ENCODE measurements at places on chromosomes 3 and 15. TPM values are rescaled to one million over a fixed set of nuclear protein-coding genes. Genes with fewer than 3 reads are reported as not detected.
A peak's percentile ranks its signal among the peaks of the same experiment; 100 is the strongest.

TM4SF18 gene
- total RNA-seq: 7.4 TPM

- DNase-seq: peak; percentile 32
- no peak overlapping the region for H3K4me3 ChIP-seq
- no peaks in the 10 kb centered on the region for H3K27me3 ChIP-seq
- peaks cover 3% of the 10 kb centered on the region for H3K4me1 ChIP-seq
Observed at GRCh38 chr15:38440353-38441129, 13.4 kb upstream of the FAM98B start.

- H3K4me3 ChIP-seq: no peak overlapping the region
- no peaks in the 10 kb centered on the region for H3K27me3 ChIP-seq
- no peaks in the 10 kb centered on the region for H3K4me1 ChIP-seq
- no peaks in the 10 kb centered on the region for H3K36me3 ChIP-seq
- H3K27ac ChIP-seq: peak overlapping the region; percentile 43
- DNase-seq: no peak
Observed at GRCh38 chr3:153285194-153285641, 123.2 kb downstream of the RAP2B start.

DNA sequence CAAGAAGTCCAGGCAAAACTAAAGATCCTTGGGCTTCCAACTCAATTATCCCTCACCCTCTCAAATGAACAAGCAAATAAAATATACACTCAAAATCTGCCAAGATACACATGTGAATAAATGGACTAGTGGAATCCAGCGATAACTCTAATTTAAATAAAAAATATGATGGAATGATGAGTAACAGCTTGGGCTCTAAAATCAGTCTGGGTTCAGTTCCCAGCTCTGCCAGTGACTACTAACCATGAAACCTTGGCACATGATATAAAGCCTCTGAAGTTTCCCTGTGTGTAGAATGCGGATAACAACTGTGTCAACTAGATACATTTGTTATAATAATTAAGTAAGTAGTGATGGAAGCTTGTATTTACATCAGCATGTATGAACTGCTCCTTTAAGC, 81.3 kb downstream of the CADPS start:
- no peak overlapping the region for H3K27ac ChIP-seq
- no peaks in the 10 kb centered on the region for H3K4me1 ChIP-seq
- no peak overlapping the region for H3K4me3 ChIP-seq
- H3K27me3 ChIP-seq: no peaks in the 10 kb centered on the region

DNA sequence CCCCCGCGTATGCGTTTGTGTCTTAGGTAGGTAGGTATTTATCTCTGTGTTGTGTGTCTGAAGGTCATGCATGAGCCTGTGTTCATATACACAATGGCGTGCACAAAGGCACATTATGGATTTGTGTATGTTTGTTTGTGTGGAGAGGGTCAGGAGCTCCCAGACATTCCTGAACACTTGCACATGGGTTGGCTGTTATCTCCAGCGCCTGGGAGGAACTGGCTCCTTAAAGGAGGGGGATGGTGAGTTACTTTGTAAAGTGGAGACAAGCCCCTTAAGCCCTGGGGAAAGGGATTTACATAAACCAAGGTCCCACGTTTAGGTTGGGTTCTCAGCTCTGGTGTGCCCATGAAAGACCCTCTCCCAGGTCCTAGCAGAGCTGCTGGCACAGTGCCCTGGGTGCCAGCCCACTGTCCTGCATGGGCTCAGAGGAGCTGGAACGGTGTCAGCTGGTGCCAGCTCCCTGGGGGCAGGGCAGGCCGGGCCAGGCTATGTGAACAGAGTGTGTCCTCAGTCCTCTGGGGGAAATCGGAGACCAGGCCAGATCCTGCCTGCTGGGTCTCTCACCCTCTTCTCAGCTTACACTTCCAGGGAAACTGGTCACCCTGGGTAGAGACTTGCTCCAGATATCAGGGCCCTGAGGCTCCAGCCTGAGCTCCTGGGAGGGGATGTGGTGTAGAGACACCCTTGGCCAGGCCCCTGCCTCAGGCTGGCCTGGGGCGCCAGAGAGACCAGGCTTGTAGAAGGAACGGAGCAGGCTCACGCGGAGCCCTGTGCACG, 25.1 kb downstream of the SNX33 start:
- no peaks in the 10 kb centered on the region for H3K27me3 ChIP-seq
- H3K27ac ChIP-seq: peak overlapping the region; percentile 65
- DNase-seq: no peak
- H3K4me1 ChIP-seq: peaks cover 45% of the 10 kb centered on the region

GRCh38 chr3:57160076-57160764, 4.9 kb downstream of the IL17RD start:
- no peak overlapping the region for H3K4me3 ChIP-seq
- peaks cover 7% of the 10 kb centered on the region for H3K27me3 ChIP-seq
- no peaks in the 10 kb centered on the region for H3K36me3 ChIP-seq
- peak overlapping the region; percentile 20 for H3K27ac ChIP-seq
- H3K4me1 ChIP-seq: peaks cover 20% of the 10 kb centered on the region

MUSTN1 gene
- total RNA-seq: 440 TPM

- no peak for DNase-seq
- no peak overlapping the region for H3K4me3 ChIP-seq
- H3K4me1 ChIP-seq: peaks cover 18% of the 10 kb centered on the region
- H3K27ac ChIP-seq: no peak overlapping the region
- no peaks in the 10 kb centered on the region for H3K36me3 ChIP-seq
Observed at GRCh38 chr3:128155616-128156360, 2.5 kb downstream of the EEFSEC start.

- H3K27ac ChIP-seq: no peak overlapping the region
- no peaks in the 10 kb centered on the region for H3K27me3 ChIP-seq
- no peak overlapping the region for H3K4me3 ChIP-seq
- H3K4me1 ChIP-seq: peaks cover 3% of the 10 kb centered on the region
- no peaks in the 10 kb centered on the region for H3K36me3 ChIP-seq
- DNase-seq: no peak
Observed at GRCh38 chr3:106380232-106380631, 511.4 kb upstream of the CBLB start.

DNA sequence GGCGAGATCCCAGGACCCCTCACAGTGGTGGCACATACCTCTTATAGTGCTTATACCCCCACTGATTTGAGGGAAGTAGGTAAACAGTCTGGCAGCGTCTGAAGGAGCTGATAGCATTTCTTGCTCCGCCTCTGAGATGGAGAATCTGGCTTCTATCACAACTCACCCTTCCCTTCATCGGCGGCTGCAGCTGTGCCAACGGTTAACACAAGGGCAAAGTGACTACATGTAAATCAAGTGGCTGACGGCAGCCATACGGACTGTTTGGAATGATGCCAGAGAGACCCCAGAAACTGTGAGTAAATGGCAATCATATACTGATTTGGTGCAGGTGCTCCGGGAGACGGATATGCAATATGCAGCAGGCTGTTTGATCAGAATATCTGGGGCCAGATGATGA, 66.8 kb upstream of the UNC13C start:
- H3K4me3 ChIP-seq: no peak overlapping the region
- H3K4me1 ChIP-seq: no peaks in the 10 kb centered on the region
- H3K27me3 ChIP-seq: no peaks in the 10 kb centered on the region
- no peak for DNase-seq
- no peaks in the 10 kb centered on the region for H3K36me3 ChIP-seq

DNA sequence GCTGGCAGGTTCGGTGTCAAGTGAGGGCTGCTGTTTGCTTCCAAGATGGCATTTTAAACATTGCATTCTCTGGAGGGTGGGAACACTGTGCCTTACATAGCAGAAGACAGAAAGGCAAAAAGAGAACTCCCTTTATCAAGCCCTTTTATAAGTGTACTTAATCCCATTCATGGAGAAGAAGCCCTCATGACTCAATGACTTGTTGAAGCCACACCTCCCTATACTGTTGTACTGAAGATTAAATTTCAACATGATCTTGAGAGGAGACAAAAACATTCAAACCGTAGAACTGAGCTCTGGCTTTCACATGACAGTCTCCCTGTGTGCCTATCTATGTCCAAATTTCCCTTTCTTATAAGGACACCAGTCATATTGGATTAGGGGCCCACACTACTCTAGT, 443.4 kb upstream of the CDIN1 start:
- H3K4me1 ChIP-seq: no peaks in the 10 kb centered on the region
- no peak overlapping the region for H3K27ac ChIP-seq
- H3K36me3 ChIP-seq: no peaks in the 10 kb centered on the region
- H3K4me3 ChIP-seq: no peak overlapping the region
- H3K27me3 ChIP-seq: no peaks in the 10 kb centered on the region

DNA sequence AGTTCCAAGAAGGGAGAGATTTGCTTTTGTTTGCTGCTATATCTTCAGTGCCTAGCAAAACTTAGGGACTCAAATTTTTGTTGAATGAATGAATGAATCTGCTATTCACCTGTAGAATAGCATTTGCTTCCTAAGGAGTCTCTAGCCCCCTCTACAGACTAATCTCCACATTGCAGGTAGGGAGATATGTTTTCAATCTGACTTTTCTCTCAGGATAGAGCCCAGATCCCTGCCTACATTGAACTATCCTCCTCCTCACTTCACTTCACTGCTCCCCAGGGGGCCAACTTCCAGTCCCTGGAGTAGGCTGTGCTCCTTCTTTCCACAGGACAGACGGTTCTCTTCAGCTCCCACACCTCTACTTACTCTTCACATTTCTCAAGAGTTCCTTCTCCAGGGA, 81.9 kb upstream of the PTX3 start:
- H3K27me3 ChIP-seq: no peaks in the 10 kb centered on the region
- no peaks in the 10 kb centered on the region for H3K36me3 ChIP-seq
- DNase-seq: no peak

- H3K36me3 ChIP-seq: no peaks in the 10 kb centered on the region
- no peak overlapping the region for H3K4me3 ChIP-seq
- DNase-seq: no peak
- no peak overlapping the region for H3K27ac ChIP-seq
Observed at GRCh38 chr3:23991683-23992628, 46.9 kb downstream of the NR1D2 start.

CNTN6 gene
- not detected for total RNA-seq

GRCh38 chr3:146157325-146158060, 3.5 kb downstream of the PLOD2 start:
- H3K36me3 ChIP-seq: no peaks in the 10 kb centered on the region
- peaks cover 13% of the 10 kb centered on the region for H3K4me1 ChIP-seq
- H3K27ac ChIP-seq: peak overlapping the region; percentile 84
- no peaks in the 10 kb centered on the region for H3K27me3 ChIP-seq
- no peak for DNase-seq

PIF1 gene
- total RNA-seq: not detected

THRB gene
- total RNA-seq: 60.0 TPM

SEMA3G gene
- total RNA-seq: 14.2 TPM

GRCh38 chr3:20218215-20218614, 32.2 kb upstream of the SGO1 start:
- H3K27ac ChIP-seq: no peak overlapping the region
- no peak for DNase-seq
- no peaks in the 10 kb centered on the region for H3K36me3 ChIP-seq
- H3K27me3 ChIP-seq: no peaks in the 10 kb centered on the region
- H3K4me1 ChIP-seq: no peaks in the 10 kb centered on the region

DNA sequence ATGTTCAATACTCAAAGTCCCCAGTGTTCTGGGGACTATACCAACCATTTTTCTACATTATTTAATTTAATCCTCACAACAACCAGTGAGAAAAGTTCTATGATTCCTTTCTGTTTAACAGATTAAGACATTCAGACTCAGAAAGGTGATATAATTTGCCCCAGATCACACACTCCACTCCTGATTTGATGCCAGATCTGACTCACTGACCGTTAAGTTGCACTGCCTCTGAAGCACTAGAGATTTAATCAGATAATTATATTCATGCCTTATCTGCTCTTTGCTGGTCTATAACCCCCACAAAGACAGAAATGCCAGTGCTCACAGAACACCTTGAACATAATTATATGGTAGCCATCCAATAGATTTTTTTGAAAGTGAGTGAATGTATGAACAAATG, 501.0 kb downstream of the IGSF11 start:
- no peaks in the 10 kb centered on the region for H3K4me1 ChIP-seq
- no peaks in the 10 kb centered on the region for H3K36me3 ChIP-seq
- no peaks in the 10 kb centered on the region for H3K27me3 ChIP-seq
- no peak for DNase-seq
- H3K4me3 ChIP-seq: no peak overlapping the region
- H3K27ac ChIP-seq: no peak overlapping the region

DNA sequence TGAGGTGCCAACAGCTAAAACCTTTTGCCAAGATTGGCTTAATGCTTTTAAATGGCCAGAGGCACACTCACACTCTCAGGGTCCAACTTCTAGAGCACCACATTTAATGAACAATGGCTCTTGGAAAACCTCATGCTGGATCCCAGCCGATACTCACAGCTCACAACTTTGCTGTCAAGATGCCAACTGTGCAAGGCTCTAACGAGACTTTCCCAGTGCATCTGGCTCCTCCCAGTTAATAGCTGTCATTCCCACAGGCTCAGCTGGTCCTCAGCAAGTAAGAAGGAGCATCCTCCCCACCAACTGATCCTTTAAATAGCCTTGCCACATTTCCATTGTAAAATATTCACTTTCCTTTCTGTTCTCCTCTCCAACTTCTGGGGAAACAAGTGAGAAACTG, 20.3 kb upstream of the FRMD4B start:
- no peak for DNase-seq
- H3K4me3 ChIP-seq: no peak overlapping the region
- H3K4me1 ChIP-seq: no peaks in the 10 kb centered on the region
- no peaks in the 10 kb centered on the region for H3K36me3 ChIP-seq

DNA sequence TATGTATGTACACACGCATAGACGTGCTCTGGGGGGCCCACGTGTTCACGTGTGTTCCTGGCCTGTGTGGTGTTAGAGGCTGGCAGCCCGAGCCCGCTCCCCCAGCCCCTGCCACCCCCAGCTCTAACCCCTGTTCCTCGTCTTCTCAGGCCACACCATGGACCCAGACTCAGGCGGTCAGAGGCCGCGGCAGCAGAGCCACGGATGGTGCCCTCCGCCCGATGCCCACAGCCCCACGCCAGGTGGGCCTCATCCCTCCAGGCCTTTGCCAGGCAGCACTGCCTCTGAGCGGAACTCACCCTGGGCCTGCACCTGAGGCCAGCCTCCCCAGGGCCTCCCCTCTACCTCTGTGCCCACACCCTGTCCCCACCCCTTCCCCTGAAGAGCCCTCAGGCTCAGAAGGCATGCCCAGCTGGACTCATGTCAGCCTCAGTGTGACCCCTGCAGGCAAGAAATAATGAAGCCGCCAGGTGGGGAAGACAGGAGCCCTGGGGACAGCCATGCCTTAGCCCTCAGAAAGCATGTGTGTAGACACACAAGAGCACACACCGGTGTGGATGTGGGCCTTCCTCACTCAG, 16.4 kb upstream of the GNAT1 start:
- H3K27me3 ChIP-seq: no peaks in the 10 kb centered on the region
- no peak overlapping the region for H3K4me3 ChIP-seq
- H3K36me3 ChIP-seq: no peaks in the 10 kb centered on the region
- H3K27ac ChIP-seq: no peak overlapping the region
- DNase-seq: no peak

HDC gene
- not detected for total RNA-seq

CCNB2 gene
- total RNA-seq: not detected

CD86 gene
- 0.92 TPM for total RNA-seq

GRCh38 chr3:119627461-119627860, 29.8 kb downstream of the PLA1A start:
- DNase-seq: no peak
- H3K27me3 ChIP-seq: no peaks in the 10 kb centered on the region
- H3K4me3 ChIP-seq: no peak overlapping the region
- no peaks in the 10 kb centered on the region for H3K36me3 ChIP-seq
- peaks cover 76% of the 10 kb centered on the region for H3K4me1 ChIP-seq
- peak overlapping the region; percentile 90 for H3K27ac ChIP-seq
